ENCODE measurements at places on chromosomes 16 and 17.
A peak's percentile ranks its signal among the peaks of the same experiment; 100 is the strongest.

- DNase-seq: no peak
Observed at GRCh38 chr17:69560987-69561441, 146.5 kb downstream of the MAP2K6 start.

DNA sequence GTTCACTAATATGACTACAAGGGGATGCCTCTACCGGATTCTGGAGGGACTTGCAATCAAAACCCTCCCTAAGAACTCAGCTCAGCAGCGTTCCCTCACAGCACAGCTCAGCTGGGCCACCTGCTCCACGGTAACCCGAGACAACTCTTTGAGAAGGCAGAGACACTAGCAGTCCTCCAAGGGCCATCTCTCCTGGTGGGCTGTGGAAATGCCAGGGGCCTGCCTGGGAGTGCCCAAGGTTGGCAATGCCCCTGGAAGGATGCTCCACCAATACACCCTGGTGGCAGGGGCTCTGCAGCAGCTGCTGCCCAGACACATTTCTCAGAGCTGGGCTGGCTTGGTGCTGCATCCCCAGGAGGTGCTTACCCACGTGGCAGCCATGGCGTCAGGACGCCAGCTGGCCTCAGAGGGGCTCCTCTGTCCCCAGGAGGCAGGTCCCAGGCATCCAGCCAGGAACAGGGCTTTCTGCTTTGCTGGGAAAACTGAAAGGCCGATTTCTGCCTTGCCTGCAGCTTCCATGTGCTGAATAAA, 16.5 kb downstream of the CDIP1 start:
- no peak for DNase-seq

- no peak for DNase-seq
Observed at GRCh38 chr16:600781-601180, 10.9 kb downstream of the RAB40C start.

DNA sequence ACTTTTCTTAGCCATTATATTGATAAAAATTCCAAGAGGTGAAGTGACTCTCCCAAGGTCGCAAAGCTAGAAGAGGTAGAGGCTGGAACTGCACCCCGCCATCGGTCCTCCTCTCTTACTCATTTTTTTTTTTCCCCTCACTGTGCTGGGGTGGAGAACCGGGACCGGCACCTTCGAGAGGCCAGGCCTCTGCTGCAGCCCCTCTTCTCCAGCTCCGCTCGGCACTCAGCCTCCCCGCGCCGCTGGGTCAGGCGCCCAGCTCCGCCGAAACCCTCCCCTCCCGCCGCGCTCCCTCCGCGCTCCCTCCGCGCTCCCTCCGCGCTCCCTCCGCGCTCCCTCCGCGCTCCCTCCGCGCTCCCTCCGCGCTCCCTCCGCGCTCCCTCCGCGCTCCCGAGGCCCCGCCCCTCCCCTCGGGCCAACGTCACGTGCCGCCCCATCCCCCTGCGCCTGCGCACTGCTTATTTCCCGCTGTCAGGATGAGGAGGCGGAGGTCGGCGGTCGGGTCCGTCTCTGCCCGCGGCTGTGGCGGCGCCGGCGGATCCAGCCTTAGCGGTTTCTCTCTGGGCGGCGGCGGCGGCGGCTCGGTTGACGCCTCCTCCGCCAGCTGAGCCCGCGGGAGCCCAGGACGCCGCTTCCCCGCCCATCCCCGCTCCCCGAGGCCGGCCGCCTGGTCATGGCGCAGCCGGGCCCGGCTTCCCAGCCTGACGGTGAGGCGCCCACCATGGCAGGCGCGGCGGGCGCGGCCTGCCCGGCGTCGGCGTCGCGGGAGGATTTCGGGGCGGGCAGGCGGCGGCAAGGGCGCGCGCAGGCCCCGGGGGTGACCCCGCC, at the start of gene RABEP1:
TSS of gene RABEP1 (plus strand) at position 471 of the 828 bp plus-strand sequence. CDS start at position 674, 203 bp downstream.
- DNase-seq: peak; percentile 92

GRCh38 chr16:71205482-71206131, 24.9 kb downstream of the HYDIN start:
- DNase-seq: no peak

DNA sequence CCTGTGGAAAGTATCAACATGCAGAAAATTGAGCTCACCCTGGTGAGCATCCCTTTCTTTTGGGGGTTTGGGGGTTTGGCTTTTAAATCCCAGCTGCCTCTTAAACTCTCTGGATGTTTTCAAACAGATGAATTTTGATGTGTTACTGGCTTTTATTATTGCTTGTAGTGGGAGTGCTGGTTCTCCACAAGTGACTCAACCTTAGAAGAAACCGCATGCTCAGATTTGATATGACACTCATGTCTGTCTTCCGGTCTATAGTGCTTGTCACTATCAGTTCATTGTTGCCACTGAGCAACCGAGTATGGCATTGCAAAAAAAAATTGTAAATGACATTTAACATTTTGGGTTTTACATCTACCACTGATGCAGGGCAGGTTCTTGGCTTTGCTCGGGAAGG, 104.5 kb downstream of the HS3ST4 start:
- no peak for DNase-seq

GRCh38 chr17:72345536-72345935, 224.7 kb downstream of the SOX9 start:
- no peak for DNase-seq

GRCh38 chr17:77444628-77444983, 303.8 kb downstream of the SEC14L1 start:
- no peak for DNase-seq
